ENCODE measurements at places on chromosomes 1 and 21. TPM values are rescaled to one million over a fixed set of nuclear protein-coding genes. Genes with fewer than 3 reads are reported as not detected.

The TENT5C gene
- 16.3 TPM for total RNA-seq

The PLPPR4 gene
- 1.9 TPM for total RNA-seq

The DESI2 gene
- 20.0 TPM for total RNA-seq

The RGS18 gene
- 1.2 TPM for total RNA-seq

The PARP1 gene
- total RNA-seq: 61.1 TPM

The GPATCH2 gene
- total RNA-seq: 8.0 TPM

The RGS13 gene
- not detected for total RNA-seq

The SFN gene
- 0.42 TPM for total RNA-seq

The PADI2 gene
- 0.50 TPM for total RNA-seq

The CSMD2 gene
- total RNA-seq: 0.29 TPM

The ZNF648 gene
- not detected for total RNA-seq

GRCh38 chr1:185345913-185346720 is 29.1 kb upstream of the IVNS1ABP start:
- DNase-seq: no peak

- no peak for DNase-seq
These were observed 102.9 kb upstream of the IRF2BP2 start for GRCh38 chr1:234712891-234713305.

GRCh38 chr21:22880573-22880972 is 1882.4 kb downstream of the NCAM2 start:
- DNase-seq: no peak

GRCh38 chr1:179047636-179047997 is 21.9 kb downstream of the FAM20B start:
- no peak for DNase-seq

DNA sequence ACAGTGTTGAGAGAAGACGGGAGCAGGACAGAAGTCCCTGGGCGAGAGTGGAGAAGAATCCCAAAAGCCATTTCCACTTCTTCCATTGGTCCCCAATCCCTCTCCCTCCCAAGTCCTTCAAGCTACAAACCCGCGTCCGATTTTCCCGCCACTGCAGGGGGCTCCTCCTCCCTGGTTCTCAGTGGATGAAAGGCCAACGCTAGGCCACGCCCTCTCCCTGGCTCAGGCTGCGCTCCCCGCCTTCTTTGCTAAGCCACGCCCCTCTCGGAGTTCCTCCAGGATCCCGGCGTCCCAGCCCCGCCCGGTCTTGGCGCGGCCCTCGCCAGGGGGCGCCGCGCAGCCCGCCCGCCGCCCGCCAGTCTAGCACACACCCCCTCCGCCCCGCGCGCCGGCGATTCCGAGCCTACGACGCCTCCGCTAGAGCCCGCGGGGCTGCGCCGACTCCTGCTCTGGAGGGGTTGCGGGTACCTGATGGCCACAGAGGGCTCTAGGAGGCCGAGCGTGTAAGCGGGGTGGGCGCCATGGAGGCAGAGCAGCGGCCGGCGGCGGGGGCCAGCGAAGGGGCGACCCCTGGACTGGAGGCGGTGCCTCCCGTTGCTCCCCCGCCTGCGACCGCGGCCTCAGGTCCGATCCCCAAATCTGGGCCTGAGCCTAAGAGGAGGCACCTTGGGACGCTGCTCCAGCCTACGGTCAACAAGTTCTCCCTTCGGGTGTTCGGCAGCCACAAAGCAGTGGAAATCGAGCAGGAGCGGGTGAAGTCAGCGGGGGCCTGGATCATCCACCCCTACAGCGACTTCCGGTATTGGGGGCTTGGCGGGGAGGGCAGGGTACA is at the start of gene HCN3:
HCN3 (plus strand) TSS at position 394 of the 832 bp plus-strand sequence; CDS start at position 522, 128 bp downstream.
- DNase-seq: peak; percentile 99

- peak; percentile 76 for DNase-seq
These were observed 59.8 kb downstream of the TOR1AIP2 start for GRCh38 chr1:179817789-179818188.

DNA sequence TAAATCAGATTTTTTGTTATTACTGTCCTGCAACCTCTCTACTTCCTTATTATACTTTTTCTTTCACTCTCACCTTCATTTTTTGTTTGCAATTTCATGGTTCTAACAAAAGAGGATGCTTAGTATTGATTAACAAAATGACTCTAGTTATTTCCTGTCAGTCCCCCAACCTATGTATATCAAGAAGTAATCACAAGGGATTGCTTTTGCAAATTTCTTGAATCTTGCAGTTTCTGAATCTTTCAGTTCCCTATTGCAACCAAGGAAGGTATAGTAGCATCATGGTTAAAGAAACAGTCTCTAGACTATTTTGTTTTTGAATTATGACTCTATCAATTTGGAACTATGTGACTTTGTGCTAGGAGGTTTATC is 446.9 kb downstream of the NEGR1 start:
- no peak for DNase-seq

DNA sequence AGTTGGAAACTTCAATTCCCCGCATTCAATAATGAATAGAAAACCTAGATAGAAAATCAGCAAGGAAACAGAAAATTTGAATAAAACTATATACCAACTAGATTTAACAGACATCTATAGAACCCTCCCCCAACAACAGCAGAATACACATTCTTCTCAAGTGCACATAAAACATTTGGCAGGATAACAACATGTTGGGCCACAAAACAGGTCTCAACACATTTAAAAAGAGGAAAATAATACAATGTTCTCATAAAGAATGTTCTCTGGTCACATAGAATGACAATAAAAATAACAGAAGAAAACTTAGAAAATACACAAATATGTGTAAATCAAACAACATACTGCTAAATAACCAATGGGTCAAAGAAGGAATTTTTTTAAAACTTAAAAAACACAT is 24.9 kb downstream of the ITGB3BP start:
- DNase-seq: no peak

DNA sequence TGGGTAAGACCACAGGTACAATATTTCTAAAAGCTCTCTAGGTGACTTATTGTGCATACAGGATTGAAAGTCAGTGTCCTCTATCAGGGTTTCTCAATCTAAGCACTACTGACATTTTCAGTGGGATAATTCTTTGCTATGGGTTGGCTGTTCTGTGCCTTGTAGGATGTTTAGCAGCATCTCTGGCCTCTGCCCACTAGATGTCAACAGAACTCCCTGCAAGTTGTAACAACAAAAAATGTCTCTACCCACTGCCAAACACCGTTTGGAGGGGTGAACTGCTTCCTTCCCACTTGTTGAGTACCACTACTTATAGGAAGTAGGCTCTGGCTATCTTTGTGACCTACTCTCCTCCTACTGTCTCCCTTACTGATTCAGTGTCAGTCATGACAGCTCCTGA is 90.1 kb upstream of the ZRANB2 start:
- no peak for DNase-seq

GRCh38 chr1:61125263-61125662 is 42.9 kb downstream of the NFIA start:
- DNase-seq: no peak

GRCh38 chr1:60265560-60266535 is 192.3 kb upstream of the C1orf87 start:
- DNase-seq: no peak

GRCh38 chr1:221891708-221892107 is 149.8 kb upstream of the DUSP10 start:
- DNase-seq: no peak

DNA sequence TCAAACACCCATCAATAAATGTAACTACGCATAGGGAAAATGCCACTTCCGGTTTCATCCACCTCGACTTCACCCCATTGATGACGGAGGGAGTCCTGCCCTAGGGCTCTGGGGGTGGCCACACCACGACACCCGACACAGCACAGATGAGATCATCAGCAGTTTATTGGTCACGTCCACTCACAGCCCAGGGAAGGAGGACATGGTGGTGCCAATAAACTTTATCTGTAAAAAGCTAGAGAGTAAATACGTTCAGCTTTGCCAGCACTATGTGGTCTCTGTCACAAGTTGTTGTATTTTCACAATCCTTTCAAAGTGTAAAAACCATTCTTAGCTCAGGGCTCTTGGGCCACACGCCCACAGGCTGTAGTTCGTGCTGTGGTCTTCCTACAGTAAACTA is 16.3 kb downstream of the SETD4 start:
- no peak for DNase-seq

DNA sequence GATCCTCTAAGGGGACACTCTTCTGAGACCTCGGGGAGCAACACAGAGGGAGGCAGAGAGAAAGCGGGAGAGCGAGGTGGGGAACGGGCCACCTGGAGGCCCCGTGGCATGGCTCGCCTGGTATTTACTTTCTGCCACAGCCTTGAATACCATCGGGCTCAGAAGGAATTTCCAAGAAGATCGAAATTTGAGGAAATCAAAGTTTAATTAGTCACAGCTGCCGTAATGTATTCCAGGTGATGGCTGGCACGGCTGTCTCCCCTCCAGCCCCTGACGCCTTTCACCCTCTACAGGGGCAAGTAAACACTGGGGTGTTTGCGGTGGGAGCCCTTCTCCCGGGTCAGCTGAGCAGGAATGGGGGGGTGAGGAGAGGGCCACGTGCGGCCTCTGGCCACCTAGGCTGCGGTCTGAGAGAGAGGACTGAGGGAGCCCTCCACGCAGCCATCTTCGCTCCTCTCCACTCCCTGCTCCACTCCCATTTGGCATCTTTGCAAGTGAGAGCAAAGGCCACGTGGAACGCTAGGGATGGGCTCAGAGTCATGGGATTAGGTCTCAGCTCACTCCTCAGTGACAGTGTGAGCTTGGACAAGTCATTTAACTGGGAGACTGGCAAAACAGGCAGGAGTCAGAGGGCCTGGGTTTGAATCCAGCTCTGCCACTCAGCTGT is 125.2 kb downstream of the SYF2 start:
- no peak for DNase-seq

GRCh38 chr1:94418664-94419655 is 771 bp downstream of the ABCD3 start:
- DNase-seq: peak; percentile 74
